CD4-positive, alpha-beta T cell treated with Interleukin-21 for 1 hour (primary cell): ENCODE measurements at places on chromosomes 7 and 10.

DNA sequence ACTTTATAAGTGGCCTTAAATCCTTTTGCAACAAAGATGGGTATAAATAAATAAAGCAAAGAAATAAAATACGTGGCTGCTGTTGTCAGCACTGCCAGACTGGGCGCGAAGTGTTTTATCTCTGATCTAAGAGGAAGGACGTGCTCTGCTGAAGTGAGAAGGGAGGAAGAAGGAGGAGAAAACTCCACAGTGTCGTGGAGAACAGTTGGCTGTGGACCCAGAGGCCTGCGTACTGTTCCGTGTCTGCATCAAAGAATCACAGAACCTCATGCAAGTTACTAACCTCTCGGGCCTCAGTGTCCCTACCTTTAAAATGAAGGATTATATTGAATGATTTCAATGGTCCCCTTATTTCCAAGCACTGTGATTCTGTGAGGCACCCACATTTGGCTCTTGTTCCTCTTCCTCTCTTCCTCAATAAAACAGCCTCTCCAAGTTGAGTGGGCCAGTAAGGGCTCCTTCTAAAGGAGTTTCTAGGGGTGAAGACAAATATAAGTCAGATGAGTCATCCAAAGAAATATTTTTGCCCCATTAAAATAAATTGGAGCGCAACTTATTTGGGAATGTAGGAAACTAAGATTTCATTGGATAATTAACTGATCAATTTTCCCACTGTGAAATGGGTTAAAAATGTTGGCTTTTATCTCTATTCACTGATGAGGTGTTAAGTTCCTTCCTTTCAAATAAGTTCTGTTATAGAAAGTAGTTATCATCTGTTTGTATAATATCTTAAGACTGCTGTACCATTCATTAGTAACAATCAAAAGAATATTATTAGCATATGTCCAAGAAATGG is 126.9 kb upstream of the EFCAB10 start:
- peak; percentile 17 for DNase-seq

DNA sequence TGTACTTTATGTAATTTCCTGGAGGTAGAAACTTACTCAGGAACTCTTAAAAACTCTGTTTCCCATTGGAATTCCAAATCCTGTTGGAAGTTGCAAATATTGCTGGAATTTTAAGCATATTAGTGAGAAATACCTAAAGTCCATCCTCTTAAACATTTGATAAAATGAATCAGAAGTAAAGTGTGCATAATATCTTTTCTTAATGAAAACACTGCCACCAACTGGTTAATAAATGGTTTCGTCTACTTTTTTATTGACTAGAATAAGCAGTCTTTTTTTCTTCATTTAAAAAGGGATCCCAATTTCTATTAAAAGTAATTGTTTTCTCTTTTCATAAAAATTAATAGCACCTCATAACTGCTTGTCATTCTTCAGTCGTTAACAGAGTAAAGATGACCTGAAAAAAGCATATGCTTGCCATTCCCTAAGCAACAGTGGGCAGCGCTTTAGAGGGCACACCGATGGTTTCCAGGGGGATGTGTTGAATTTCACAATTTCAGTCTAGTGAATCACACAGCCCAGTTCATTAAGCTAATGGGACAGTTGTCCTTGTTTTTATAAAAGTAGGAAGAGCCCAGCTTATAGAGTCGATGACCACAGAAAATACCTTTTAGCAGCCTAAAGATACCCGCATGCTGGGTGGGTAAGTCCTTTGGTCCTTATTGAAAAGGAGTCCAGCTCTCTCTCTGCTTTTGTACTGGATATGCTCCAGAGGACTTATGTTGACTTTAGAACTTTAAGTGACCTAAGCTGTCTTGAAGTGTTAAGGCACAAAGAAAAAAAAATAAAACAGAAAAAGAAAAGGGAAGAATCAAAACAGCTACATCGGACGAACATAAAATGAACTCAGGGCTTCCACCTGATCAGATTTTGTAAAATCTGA is 28.5 kb downstream of the NPS start:
- DNase-seq: no peak

GRCh38 chr10:103548006-103548405 is 54.5 kb downstream of the NEURL1 start:
- no peak for DNase-seq

- no peak for DNase-seq
These were observed 38.6 kb downstream of the SFTPD start for GRCh38 chr10:79910344-79910743.

- DNase-seq: no peak
These were observed 81.7 kb downstream of the KMT2C start for GRCh38 chr7:152354061-152354460.

GRCh38 chr7:97499204-97499603 is 232.7 kb upstream of the TAC1 start:
- DNase-seq: no peak

DNA sequence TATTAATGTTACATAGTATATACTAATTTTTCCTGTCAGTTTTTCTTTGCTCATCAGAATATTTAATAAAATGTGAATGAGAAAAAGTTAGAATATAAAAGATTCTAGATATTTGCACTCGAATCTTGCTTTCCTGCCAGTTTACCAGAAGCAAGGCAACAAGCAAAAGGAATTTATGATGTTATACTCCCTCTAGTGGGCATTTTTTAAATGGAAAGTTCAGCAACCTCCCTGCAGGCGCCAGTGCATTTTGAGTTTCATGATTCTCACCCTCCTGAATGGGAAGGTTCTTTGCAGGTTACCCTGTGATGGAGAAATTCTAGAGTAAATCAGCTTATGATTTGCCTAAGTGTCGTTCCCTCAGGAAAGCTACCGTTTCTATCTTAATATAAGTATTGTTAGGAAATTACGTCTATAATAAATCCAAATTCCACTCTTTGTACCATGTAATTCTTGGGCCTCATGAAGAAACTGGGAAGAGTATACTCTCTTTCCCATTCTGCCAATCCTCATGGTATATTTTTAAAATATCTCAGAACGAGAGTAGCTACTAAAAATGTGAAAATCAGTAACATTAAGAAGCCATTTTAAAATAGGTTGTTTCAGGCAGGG is 350.0 kb downstream of the CRPPA start:
- DNase-seq: peak; percentile 46

DNA sequence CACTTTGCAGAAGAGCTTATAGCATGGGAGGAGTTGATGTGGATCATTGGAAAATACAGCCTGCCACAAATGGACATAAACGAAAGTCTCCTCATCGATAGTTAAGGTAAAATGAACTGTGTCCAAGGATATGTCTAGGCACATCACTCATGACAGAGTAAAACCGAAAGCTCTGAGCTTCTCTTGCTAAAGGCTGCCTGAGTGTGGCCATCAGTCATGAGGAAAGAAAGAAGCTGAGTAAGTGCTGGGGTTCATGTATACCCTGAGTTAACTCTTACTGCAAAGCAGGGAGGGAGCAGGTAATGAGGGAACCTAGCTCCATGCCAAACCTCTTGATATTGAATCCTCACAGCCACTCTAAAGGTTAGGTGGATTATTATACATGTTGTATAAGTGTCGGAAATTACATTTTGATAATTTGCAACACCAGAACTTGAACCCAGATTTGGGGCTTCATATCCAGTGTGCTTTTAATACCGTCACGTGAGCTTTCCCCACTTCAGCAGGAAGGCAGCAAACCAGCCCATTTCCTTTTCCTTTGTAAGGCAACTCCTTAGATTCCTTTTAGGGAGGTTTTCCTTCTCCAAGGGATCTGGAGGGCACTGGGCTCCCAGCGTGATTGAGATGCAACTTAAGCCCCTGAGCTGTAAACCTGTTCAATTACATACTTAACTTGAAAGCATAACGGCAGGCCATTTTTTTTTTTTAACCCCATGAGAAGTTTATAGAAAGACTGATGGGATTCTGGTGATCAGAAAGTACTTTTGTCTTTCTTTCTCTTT is 215.0 kb downstream of the PHF14 start:
- DNase-seq: no peak

DNA sequence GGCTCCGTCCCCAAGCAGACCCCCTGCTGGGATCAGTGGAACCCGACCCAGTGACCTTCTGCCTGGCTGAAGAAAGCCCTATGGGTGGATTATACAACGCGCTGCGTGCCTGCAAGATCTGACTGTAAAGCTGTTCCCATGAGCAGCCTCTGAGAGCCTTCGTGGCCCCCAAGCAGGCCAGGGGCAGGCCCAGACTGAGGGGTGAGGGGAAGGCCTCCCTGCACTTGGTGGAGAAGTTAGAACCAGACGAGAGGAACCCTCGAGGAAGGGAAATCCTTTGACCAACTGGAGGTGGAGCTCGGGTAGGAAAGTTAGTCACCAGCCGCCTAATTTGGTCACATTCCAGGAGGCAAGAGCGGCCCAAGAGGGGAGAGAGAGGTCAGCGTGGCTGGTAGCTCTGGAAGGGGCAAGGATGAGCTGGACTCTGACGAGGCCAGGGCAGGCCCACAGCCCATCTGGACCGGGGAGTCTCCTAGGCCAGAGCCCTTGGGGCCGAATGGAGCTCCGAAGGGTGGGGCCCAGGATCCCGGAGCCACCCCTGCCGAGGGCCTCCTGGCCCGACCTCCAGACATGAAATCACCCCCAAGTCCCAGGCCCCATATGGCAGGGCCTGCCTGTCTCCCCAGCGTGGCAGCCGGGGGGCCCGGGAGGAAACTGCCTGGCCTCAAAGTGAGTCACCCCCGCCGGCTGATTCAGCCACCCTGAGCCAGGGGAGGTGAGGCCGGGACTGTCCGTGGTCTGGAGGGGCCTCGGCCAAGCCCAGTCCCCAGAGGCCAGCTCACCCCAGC is 23.3 kb upstream of the PDGFA start:
- no peak for DNase-seq

- DNase-seq: no peak
These were observed 135.3 kb downstream of the ARHGAP22 start for GRCh38 chr10:48469516-48470020.

- DNase-seq: no peak
These were observed 87.1 kb upstream of the PAX2 start for GRCh38 chr10:100658269-100658668.

GRCh38 chr10:111967547-111967946 is 216.0 kb downstream of the GPAM start:
- no peak for DNase-seq

GRCh38 chr7:101171442-101171837 is 6.1 kb upstream of the VGF start:
- DNase-seq: no peak

DNA sequence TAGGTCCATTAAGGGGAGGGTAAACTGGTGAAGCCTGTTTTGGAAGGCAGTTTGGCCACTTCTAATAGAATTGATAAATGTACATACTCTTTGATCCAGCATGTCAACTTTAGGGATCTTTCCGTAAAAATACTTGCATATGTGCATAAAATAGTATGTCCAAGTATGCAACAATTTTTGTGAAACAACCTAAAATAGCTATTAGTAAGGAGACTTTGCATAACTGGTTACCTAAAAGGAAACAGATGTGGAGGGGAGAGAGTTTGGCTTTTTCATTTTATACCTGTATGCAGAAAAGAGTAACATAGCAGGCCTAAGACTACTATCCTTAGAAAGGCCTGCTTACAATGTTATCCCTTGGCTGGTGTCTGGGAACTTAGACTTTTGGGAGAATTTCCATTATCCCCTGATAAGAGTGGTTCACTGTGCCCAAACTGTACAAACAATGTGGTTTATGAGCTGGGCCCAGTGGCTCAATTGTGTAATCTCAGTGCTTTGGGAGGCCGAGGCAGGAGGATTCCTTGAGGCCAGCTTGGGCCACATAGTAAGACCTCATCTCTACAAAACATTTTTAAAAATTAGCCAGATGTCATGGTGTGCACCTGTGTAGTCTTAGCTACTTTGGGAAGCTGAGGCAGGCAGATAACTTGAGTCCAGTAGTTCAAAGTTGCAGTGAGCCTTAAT is 21.3 kb downstream of the PTPN12 start:
- DNase-seq: no peak
